CD8-positive, alpha-beta memory T cell (primary cell): ENCODE measurements at places on chromosomes 6 and 20. TPM values are rescaled to one million over a fixed set of nuclear protein-coding genes. Genes with fewer than 3 reads are reported as not detected.

- DNase-seq: no peak
Observed at GRCh38 chr6:121297694-121298093, 36.6 kb downstream of the TBC1D32 start.

DNA sequence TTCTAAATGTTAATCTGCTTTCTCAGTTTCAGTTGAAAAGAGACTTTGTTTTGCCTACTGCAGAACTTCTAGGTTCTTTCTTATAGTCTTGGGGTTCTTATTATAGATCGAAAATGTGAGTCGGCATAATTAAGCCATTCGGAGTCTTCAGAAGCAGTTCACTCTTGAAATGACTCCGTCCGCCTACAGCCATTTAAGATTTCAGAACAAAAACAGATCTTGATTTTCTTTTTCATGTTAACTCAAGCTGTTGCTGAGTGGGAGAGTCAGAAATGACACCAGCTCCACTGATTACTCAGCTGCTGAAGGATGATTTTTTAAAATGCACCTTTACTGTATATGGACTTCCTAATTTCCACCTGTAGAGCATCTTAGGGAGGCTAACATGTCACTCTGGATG lies 15.9 kb downstream of the PRDM1 start:
- DNase-seq: no peak

DNA sequence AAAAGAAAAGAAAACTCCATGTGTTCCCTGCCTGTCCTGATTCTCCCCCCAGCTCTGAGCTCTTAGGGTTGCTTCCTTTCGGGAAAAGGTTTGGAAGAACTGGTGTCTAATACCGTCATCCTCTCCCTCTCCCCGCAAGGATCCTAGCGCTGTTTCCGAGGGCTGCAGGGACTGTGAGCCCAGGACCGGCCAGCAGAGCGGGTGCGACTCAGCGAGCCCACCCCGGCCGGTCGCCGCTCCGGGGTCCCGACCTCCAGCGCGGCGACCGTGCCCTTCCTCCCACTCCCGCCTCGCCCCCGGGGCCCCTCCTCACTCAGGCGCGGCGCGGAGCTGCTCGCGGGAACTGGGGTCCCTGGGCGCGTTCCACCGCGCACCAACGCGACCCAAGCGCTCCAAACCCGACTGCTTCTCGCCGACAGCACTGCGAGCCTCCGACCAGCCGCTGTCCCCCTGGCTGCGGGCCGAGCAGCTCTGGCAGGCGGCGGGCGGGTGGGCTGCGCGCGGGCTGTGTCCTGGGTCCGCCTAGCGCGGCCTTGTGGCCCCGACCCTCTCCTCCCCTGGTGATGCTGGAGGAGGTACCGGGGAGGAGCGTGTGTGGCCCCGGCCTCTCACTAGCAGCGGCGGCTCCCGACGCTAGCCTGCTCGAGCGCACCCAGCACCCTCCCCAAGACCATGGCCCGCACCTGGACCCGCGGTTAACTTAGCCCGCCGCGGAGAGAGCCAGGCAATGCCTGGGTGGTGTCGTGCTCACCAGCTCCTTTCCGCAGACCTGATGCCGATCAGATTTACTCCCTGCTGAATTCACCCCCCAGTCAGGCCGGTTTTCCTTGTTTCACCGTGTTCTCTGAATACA lies at the start of gene PLA2G7:
Gene PLA2G7, minus strand, starts transcription at position 509 of the 853 bp plus-strand sequence. CDS start 12,484 bp downstream, outside the sequence.
- DNase-seq: no peak

The SPTLC3 gene
- not detected for total RNA-seq

The SIRPA gene
- total RNA-seq: 0.53 TPM

The SLC13A3 gene
- total RNA-seq: not detected

The PLN gene
- not detected for total RNA-seq

- DNase-seq: no peak
Observed at GRCh38 chr6:152952866-152953509, 29.9 kb downstream of the FBXO5 start.

- no peak for DNase-seq
Observed at GRCh38 chr6:36506611-36507010, 40.7 kb downstream of the STK38 start.

The DDX27 gene
- 68.7 TPM for total RNA-seq

- no peak for DNase-seq
Observed at GRCh38 chr6:44494011-44494501, 106.5 kb downstream of the CDC5L start.

GRCh38 chr20:37387519-37388269 lies 41.8 kb downstream of the SRC start:
- DNase-seq: no peak

The MCHR2 gene
- total RNA-seq: not detected

GRCh38 chr6:5073992-5074391 lies 11.1 kb upstream of the PPP1R3G start:
- no peak for DNase-seq

DNA sequence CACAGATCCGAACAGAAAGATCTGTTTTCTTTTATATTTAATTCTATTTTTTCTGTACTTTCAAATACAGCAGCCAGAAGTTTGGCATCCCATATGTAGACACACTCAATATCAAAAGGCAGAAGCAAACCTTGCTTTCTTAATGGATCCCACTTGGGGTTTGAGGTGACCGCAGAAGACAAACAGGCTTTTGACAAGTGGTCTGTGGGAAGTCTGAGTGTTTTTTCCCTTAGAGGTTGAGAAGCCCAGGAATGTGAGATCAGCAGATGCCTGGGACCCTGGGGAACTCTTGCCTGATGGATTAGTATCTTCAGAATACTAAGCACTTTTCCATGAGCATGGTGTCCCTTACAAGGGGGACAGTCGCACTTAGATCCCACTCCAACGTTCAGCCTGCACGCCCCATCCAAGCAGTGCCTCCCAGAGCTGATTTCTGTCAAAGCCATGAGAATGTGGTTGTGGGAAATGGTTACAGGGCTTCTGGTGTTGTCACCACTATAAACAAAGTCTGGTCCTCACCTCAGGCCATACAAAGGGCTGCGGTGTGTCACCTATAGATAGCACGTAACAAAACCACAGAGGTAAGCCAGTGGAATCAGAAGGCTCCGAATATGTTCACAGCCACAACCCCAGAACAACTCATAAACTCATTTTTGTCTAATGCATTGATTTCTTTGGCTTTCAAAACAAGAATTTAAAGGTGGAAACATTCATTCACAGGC lies 12.7 kb downstream of the IL17F start:
- peak; percentile 64 for DNase-seq

The EYS gene
- total RNA-seq: not detected

- no peak for DNase-seq
Observed at GRCh38 chr6:166946125-166946524, 10.2 kb downstream of the RNASET2 start.

DNA sequence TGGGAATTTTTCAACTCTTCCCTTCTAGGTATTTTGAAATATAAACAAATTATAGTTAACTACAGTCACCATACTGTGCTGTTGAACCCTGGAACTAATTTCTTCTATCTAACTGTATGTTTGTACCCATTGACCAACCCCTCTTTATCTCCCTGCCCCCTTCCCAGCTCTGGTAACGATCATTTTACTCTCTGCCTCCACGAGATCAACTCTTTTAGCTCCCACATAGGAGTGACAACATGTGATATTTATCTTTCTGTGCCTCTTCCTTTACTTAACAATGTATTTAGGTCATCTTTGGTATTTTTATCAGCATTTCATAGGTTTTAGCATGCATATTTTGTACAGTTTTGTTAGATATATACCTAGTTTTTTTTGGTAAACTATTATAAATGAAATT lies 45.9 kb downstream of the ASXL1 start:
- no peak for DNase-seq

DNA sequence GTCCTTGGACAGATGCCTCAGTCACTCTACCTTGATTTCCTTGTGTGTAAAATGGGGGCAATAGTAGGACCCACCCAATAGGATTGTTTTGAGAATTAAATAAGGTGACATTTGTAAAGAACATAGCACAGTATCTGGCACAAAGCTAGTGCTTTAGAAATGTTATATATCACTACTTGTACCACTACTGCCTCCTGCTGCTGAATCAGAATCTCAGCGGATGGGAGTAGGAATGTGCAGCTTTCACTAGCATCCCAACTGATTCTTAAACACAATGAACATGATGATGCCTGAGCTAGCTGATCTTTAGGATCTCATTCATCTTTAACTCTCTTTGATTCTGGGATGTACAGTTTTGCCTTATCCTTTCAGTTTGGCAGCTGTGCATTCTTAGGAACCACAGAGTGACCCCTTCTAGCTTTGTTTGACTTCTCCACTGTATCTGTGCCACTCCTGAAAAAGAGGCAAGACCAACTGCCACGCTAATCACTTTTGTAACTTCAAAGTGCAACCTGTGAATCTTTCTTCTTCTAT lies 7.2 kb downstream of the PBOV1 start:
- no peak for DNase-seq

The TNFAIP3 gene
- total RNA-seq: 267 TPM

- DNase-seq: no peak
Observed at GRCh38 chr6:331622-332521, 39.6 kb downstream of the DUSP22 start.

The BCKDHB gene
- total RNA-seq: 15.0 TPM

DNA sequence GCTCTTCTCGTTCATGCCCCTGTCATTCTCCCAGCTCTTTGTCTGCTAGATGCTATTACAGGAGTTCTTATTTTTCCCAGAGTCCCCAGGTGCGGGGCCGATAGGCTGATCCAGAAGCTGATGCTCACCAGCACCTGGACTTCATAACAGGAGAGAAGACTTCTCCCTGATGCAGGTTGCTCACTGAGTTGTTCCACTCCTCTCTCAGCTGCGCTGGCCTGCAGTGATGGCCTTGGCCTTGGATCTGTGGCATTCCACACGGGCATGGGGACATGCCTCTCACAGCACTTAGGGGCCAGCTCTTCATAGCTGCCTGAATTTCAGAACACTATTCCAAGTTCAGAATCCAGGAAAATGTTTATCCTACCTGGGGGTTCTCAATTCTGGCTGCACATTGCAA lies 7.1 kb upstream of the TXNDC5 start:
- DNase-seq: no peak

DNA sequence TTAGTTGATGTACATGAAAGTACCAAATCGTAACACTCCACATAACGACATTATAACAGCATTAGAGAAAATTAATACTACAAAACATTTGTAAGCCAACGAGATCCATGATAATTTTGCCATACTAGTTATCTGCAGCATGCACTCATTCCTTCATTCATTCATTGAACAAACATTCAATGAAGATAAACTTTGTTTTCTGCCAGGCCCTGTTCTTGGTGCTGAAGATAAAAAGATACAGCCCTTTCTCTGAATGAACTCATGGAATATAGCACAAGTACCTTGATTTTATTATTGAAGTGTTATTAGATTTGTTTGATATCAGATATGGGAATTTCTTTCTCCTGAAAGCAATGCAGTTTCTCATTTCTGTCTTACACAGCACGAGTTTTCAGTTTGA lies 524.0 kb downstream of the TFAP2A start:
- no peak for DNase-seq

The GSTA1 gene
- total RNA-seq: not detected

- DNase-seq: no peak
Observed at GRCh38 chr20:53828682-53829254, 235.1 kb upstream of the ZNF217 start.

DNA sequence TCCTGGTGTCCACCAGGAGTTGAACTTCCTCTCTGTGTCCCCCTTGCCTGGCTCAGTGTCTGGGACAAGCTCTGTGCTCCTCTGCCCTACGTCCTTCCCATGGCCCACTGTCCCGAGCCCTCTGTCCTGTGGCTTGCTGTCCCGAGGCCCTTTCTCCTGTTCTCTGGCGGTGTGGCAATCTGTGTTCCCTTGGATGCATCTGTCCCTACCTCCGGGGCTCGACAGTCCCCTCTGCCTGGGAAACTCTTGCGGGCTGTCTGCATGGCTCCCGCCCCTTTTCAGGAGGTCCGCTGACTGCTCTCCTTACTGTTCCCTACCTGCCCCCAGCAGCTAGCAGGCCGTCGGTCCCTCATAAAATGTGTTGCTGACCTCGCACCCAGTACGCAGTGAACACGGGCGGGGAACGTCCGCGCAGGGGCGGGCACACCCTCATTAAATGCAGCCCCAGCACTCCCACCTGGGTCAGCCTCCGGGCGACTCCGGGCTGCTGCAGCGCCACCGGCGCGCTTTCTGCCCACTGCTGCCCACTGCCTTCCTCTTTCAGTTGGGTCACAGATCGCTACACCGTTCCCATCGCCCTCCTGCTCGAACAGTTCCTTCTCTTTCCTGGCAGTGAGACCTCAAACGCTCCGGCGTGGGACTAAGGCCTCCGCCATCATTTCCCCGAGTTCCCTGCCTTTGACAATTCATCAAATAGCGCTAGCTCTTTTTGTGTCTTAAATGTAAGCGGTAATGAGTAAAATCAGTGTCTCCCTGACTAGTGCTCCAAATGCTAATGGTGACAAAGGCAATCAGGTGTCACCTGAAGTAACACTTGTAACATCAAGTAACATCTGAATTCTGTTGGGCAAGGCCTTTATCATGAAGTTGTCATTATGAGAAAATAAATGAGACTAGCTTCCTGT lies 60.5 kb downstream of the RSPH3 start:
- DNase-seq: no peak

DNA sequence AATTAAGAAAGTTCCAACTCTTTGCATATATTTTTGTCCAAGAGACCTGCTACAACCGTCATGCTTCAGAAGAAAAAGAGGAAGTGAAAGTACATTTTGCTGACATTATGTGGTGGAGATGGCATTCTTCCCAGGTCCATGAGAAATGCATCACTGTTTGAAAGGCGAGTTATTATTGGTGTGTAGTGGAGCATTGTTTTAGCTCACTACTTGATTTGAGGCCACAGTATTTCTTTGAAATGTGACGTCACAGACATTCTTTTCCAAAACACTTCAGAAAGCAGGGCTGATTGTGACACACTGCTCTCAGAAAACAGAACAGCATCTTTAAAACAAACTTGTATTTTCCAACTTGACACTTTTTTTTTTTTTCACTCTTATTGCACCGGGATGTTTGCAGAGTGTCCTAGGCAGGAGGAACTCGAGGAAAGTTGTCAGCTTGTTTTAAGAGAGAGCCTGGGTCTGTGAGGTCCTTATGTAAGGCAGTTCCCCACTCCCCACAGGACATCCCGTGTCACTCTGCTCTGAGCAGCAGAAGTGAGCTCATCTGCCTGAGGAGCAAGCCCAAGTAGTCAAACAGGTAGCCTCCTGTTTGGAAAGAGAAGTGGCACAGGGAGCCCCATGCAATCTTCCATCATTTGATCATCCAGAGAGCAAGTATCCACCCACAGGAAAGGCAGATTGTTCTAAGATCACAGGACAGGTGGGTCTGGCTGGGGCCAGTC lies 1.1 kb downstream of the SPTLC3 start:
- DNase-seq: peak; percentile 30
